Activated CD8-positive, alpha-beta memory T cell treated with anti-CD3 and anti-CD28 coated beads for 1 hour (primary cell): ENCODE measurements at places on chromosomes 2 and 18.

DNA sequence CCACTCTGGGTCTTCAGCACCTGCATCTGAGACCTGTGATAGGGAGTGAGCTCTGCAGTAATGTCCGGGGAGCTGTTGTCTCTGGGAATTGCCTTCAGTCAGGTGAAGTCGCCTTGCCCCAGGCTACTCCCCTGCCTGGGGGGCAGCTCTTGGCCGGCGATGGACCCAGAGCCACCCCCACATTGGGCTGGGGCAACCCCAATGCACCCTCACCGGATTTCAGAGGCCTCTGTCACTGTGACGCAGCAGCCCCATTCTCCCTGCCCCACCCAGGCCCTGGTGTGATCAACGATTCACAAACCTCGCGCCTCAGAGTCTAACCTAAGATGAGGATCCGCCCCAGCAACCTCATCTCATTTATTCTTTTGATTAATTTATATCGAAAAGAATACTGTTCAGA is 303.6 kb downstream of the NDUFA10 start:
- DNase-seq = no peak

- no peak for DNase-seq
Observed at GRCh38 chr2:182831101-182831500, 35.3 kb downstream of the FRZB start.

GRCh38 chr2:214808981-214809750 is at the start of gene BARD1:
Gene BARD1, minus strand, starts transcription at chr2:214809683. Its CDS starts 114 bp downstream, at chr2:214809569.
- peak; percentile 1 for DNase-seq

DNA sequence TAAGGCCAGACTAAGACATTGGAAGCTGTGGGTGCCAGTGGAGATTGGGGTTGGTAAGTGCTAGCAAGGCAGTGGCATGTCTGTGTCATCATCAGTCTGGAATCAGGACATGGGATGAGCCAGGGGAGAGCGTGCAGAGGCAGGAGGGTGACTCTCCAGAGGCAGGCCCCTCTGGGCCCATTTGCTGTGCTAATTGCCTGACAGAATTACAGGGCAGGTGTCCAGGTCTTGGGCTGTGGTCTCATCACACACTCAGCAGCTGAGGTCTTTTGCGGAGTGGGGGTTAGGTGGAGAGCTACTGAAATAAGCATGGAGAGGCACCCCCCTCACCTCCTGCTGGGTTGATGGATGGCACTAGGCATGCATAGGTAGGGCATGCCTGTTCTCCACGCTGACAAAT is 57.4 kb downstream of the CELF4 start:
- no peak for DNase-seq

DNA sequence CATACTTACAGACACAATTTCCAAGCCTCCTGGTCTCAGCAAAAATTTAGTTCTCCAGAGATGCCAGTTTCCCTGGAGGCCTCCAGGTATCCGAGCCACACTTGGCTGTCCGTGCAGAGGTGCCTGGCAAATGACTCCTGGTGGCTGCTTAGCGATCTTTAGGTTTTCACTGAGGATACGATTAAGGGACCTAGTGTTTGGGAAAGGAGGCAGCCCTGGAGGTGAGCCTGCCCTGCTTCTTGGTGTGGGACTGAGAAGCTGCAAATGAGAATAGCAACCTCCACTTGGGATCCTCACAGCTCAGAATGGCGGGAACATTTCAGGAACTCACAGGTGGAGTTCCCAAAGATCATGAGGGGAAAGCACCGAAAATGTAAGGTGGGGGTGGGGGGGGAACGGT is 217.6 kb downstream of the ALPK2 start:
- DNase-seq = no peak
